ENCODE measurements at places on chromosomes 3 and 15.

DNA sequence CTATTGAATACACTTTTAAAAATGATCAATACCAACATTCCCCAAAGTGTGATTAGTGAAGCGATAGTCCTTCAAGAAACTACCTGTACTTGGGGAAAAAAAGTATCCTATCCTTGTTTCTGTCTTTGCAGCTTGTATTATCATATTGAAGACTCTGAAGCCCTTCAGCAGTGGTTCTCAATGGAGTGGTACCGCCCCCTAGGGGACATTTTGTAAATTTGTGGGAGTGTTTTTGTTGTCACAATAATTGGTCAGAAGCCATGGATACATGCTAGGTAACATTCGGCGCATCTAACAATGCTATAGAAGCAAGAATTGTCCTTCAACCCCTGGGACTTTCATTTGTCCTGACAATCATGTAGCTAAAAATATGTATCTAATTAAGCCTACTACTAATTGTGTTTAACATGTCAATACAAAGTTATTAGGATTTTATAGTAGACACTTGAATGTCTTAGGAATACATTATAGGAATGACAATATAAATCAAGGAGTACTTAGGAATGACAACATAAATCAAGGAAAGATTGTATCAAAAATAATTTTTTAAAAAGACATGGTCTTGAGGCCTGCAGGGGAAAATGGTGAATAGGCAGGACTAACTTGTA is 53.7 kb downstream of the NMD3 start:
- no peaks in the 10 kb centered on the region for H3K36me3 ChIP-seq
- no peak overlapping the region for H3K27ac ChIP-seq
- H3K4me3 ChIP-seq = no peak overlapping the region
- no peak for DNase-seq
- H3K27me3 ChIP-seq = no peaks in the 10 kb centered on the region
- H3K4me1 ChIP-seq = no peaks in the 10 kb centered on the region

GRCh38 chr3:122257644-122258364 is 67.2 kb upstream of the CSTA start:
- H3K36me3 ChIP-seq = no peaks in the 10 kb centered on the region
- DNase-seq = no peak
- H3K4me3 ChIP-seq = no peak overlapping the region
- H3K27me3 ChIP-seq = no peaks in the 10 kb centered on the region
- no peaks in the 10 kb centered on the region for H3K4me1 ChIP-seq

- H3K27ac ChIP-seq = no peak overlapping the region
- H3K4me1 ChIP-seq = peaks cover 17% of the 10 kb centered on the region
- no peak for DNase-seq
- H3K4me3 ChIP-seq = no peak overlapping the region
Measured at GRCh38 chr3:23775254-23775909, 30.4 kb upstream of the UBE2E1 start.

GRCh38 chr15:100311154-100311625 is 30.6 kb downstream of the ADAMTS17 start:
- peak overlapping the region; percentile 54 for H3K27ac ChIP-seq
- H3K4me1 ChIP-seq = peaks cover 36% of the 10 kb centered on the region
- H3K36me3 ChIP-seq = no peaks in the 10 kb centered on the region
- no peaks in the 10 kb centered on the region for H3K27me3 ChIP-seq
- no peak for DNase-seq
- peak overlapping the region; percentile 13 for H3K4me3 ChIP-seq

GRCh38 chr3:150149651-150150051 is 179.0 kb upstream of the PFN2 start:
- no peaks in the 10 kb centered on the region for H3K36me3 ChIP-seq
- no peak for DNase-seq
- H3K4me1 ChIP-seq = no peaks in the 10 kb centered on the region
- H3K27ac ChIP-seq = no peak overlapping the region
- H3K4me3 ChIP-seq = no peak overlapping the region

GRCh38 chr3:168036619-168037018 is 59.1 kb downstream of the GOLIM4 start:
- peaks cover 15% of the 10 kb centered on the region for H3K36me3 ChIP-seq
- DNase-seq = no peak
- H3K4me3 ChIP-seq = no peak overlapping the region
- no peaks in the 10 kb centered on the region for H3K4me1 ChIP-seq
- H3K27me3 ChIP-seq = no peaks in the 10 kb centered on the region

GRCh38 chr15:55457401-55458022 is 49.2 kb downstream of the PIERCE2 start:
- no peak for DNase-seq
- no peaks in the 10 kb centered on the region for H3K27me3 ChIP-seq
- no peak overlapping the region for H3K4me3 ChIP-seq
- no peaks in the 10 kb centered on the region for H3K36me3 ChIP-seq
- no peaks in the 10 kb centered on the region for H3K4me1 ChIP-seq

- H3K27me3 ChIP-seq = no peaks in the 10 kb centered on the region
- H3K4me3 ChIP-seq = no peak overlapping the region
- no peaks in the 10 kb centered on the region for H3K4me1 ChIP-seq
Measured at GRCh38 chr3:111047812-111048435, 23.7 kb upstream of the NECTIN3 start.

GRCh38 chr3:10815487-10815886 is 541 bp upstream of the SLC6A11 start:
- no peak overlapping the region for H3K27ac ChIP-seq
- H3K36me3 ChIP-seq = no peaks in the 10 kb centered on the region
- H3K4me3 ChIP-seq = no peak overlapping the region
- H3K4me1 ChIP-seq = peaks cover 8% of the 10 kb centered on the region
- peaks cover 4% of the 10 kb centered on the region for H3K27me3 ChIP-seq

GRCh38 chr15:77181305-77182074 is 110.6 kb upstream of the TSPAN3 start:
- no peak for DNase-seq
- no peak overlapping the region for H3K27ac ChIP-seq
- H3K4me3 ChIP-seq = no peak overlapping the region
- no peaks in the 10 kb centered on the region for H3K36me3 ChIP-seq
- H3K4me1 ChIP-seq = peaks cover 9% of the 10 kb centered on the region

DNA sequence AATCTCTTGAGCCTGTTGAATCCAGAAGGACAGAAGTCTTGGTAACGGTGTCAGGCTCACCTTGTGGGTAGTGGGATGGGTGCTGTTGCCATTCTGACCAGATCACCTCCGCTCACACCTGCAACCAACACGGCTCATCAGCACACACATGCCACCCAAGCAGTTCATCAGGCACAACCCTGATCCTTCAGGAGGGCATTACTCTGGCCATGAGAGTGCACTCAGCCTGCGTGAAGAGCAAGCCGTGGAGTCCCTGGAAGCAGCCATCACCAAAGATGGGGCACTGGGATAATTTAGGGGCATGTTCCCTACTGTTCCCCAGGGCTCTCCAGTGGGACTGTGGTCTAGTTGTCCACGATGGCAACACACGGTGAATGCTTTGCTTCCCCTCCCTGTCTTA is 120.5 kb downstream of the SHQ1 start:
- H3K4me1 ChIP-seq = peaks cover 3% of the 10 kb centered on the region
- no peak for DNase-seq
- H3K36me3 ChIP-seq = no peaks in the 10 kb centered on the region
- no peak overlapping the region for H3K27ac ChIP-seq
- no peaks in the 10 kb centered on the region for H3K27me3 ChIP-seq

DNA sequence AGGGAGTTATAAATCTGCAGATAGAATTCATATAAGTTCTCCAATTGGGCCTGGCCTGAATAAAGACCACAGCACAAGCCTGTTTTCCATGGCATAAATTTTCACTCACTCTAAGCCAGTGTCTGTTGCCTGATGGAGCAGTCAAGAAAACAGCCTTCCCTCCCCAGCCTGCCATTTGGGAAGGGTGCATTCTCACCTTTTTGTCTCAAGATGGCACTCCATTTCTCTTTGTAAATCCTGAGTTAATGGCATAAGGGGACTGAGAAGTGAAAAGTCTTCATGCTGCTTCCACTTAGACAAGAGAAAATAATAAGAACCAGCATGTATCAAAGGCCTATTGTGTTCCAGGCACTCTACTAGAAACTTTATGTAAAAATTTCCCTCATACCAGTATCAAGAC is 115.6 kb upstream of the MANF start:
- H3K36me3 ChIP-seq = no peaks in the 10 kb centered on the region
- no peak for DNase-seq
- H3K4me3 ChIP-seq = no peak overlapping the region
- no peaks in the 10 kb centered on the region for H3K27me3 ChIP-seq
- H3K4me1 ChIP-seq = no peaks in the 10 kb centered on the region

DNA sequence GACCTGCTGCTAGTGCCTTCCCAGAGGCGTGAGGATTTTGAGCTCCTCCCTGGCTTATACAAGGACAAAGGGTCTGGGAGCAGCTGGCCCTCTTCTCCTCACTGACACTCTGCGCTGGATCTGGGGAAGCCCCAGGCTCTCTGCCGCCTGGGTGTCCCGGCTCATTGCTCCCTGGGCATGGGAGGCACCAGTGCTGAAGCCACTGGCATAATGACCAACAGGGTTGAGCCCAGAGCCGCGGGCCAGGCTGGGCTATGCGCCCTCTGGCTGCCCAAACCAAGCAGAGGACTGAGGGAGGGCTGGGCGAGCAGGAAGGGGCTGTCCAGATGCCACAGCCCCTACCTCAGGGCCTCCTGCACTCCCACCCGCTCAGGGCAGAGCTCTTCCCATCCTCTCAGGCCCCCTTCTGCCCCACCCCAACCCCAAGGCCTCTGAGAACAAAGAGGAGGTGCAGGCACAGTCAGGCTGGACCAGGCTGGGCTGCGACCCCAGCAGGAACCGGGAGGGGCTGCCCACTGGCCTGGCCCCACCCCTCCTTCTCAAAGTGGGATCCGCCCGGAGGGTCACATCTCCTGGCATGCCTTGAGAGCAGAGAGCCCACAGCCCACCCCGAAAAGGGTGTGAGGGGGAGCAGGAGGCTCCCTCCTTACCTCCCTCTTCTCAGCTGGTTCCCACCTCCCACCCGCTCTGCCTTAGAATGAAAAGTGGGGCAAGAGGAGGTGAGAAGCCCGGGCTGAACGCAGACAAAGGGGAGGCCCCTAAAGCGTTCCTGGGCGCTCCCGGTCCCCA is 1.6 kb downstream of the LINGO1 start:
- H3K4me1 ChIP-seq = peaks cover 33% of the 10 kb centered on the region
- no peak for DNase-seq
- peak overlapping the region; percentile 24 for H3K4me3 ChIP-seq
- no peaks in the 10 kb centered on the region for H3K36me3 ChIP-seq
- H3K27ac ChIP-seq = no peak overlapping the region

DNA sequence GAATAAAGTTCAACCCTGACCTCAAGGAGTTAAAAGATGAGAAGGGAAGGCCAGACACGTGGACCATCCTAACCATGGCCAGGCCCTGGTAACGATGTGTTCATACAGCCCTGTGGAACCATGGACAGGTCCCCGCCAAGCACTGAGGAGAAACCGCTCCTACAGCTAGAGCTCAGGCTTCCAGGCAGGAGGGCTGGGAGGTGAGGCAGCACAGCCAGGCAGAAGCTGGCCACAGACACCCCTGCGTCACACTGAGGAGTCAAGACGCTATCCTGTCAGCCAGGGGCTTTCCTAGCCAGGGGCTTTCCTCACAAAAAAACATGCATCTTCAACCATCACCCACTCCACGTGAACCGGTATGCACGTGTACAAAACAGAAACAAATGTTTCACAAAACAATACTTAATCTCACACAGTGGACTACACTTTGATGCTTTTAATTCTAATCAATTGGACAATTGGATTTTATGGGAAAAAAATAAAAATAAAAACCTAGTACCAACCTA is 73.2 kb downstream of the TBC1D2B start:
- no peak for DNase-seq
- no peak overlapping the region for H3K4me3 ChIP-seq
- no peak overlapping the region for H3K27ac ChIP-seq

Data from vagina (tissue), 2 donors.